ENCODE measurements at places on chromosomes 3 and 15.

DNA sequence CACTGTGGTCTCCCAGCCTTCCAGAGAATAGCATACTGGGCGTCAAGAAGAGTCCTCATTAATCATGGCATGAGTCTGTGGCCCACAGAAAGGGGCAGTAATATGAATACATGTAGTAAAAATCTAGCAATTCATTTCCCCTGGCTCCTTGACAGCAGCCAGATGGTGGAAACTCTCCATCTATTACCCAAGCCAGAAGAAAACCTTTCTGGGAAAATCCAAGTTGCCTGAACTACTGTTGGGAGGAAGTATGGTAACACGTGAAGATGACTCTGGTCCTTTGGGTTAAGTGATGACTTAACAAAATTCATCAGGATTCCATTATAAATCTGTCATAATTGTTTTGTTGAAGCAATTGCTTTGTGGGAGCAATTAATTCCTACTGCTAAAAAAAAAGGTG, 530.5 kb downstream of the FHIT start:
- DNase-seq: no peak

GRCh38 chr3:179158336-179159039, 10.3 kb downstream of the PIK3CA start:
- DNase-seq: no peak

- DNase-seq: no peak
These were observed 176.2 kb upstream of the TOPAZ1 start for GRCh38 chr3:44065311-44066094.

- no peak for DNase-seq
These were observed 453.0 kb upstream of the DPH6 start for GRCh38 chr15:35998663-35999602.

- no peak for DNase-seq
These were observed 285.7 kb upstream of the CTNNB1 start for GRCh38 chr3:40913641-40914040.

All from lower lobe of right lung (tissue), 2 donors.